Stimulated activated CD4-positive, alpha-beta T cell treated with anti-CD3 and anti-CD28 coated beads, Interleukin-15, amount 100 ng/mL, for 1 hour (primary cell): ENCODE measurements at places on chromosomes 16 and 17.

DNA sequence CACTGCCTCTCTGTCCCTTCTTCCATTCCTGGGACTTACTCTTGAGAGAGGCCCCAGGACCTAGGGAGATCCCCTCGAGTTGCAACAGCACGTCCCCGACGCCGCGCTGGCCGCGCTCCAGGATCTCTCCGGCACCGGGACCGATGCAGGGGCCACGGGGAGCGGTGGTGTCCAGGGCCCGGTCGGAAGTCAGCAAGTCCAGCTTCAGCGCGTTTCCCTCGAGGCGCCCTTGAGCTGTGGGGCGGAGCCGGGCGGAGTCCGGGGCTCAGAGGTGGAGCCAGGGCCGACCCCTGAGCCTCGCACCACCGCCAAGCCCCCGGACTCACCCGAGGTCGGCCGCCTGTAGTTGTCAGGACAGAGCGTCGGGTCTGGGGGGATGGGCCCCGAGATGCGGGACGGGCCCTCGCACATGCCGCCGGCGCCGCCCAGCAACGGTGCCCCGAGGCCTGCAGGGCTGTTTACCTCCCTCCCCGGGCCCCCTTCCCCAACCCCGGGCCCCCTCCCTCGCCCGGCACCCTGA lies 458 bp downstream of the ENKD1 start:
- DNase-seq, result no peak

- DNase-seq, result no peak
Measured at GRCh38 chr16:1537138-1537577, 3.7 kb downstream of the TMEM204 start.

- DNase-seq, result no peak
Measured at GRCh38 chr17:64095144-64095882, 34.6 kb downstream of the ERN1 start.

GRCh38 chr17:30869005-30869404 lies 37.0 kb downstream of the TEFM start:
- DNase-seq, result no peak

DNA sequence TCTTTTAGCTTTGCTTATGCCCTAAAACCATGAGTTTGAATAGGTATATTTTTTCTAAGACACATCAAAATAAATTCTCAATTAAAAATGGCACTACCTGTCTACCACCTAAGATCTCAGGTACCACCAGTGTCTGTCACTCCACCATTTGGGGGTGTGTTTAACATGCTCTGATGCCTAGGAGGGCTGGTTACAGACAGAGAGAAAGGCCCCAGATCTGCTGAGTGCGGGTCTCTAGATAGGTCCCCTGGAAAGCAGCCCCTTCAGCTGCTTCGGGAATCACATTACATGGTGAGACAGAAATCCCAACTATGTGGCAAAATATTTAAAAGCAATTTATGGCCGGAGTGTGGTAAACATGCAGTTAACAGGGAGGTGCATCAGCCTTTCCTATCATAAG lies 653 bp upstream of the VAC14 start:
- no peak for DNase-seq

- no peak for DNase-seq
Measured at GRCh38 chr17:3724378-3725077, 825 bp downstream of the HASPIN start.

GRCh38 chr16:66167564-66168291 lies 198.8 kb upstream of the CDH5 start:
- DNase-seq, result no peak

- no peak for DNase-seq
Measured at GRCh38 chr17:73643001-73643851, 1.0 kb downstream of the SDK2 start.

DNA sequence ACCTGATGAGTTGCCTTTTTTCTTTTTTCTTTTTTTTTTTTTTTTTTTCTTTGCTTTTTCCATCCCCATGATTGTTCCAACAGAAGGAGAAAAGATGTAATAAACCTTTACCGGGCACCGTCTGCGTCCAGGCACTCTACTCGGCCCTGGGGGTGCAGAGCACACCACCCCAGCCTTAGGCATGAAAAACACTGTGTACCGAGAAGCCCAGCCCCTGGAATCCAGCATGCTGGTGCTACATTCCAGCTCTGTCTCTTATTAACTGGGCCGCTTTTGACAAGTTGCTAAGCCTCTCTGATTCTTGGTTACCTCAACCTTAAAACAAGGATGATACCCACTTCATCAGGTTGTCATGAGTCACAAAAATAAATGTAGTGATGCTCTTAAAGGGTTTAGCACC lies 64.1 kb upstream of the HSBP1 start:
- no peak for DNase-seq

- no peak for DNase-seq
Measured at GRCh38 chr16:50335196-50335958, 33.4 kb downstream of the BRD7 start.

- no peak for DNase-seq
Measured at GRCh38 chr17:80738987-80739730, 194.5 kb downstream of the RPTOR start.

DNA sequence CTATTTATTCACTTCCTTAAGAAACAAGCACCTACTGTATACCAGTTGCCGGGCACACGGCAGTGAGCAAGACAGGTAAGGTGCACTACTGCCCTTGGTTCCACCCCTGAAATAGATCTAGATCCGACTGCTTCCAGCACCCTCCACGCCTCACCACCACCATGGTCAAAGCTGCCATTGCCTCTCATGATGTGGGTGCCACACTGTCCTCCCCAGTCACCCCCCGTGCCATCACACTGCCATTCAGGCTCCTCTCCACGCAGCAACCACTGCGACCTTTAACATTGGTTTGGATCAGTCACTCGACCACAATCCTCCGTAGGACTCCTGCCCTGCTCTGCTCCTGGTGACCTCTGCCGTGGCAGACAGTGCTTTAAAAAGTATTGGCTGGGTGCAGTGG lies 226.8 kb downstream of the CPPED1 start:
- DNase-seq, result no peak

DNA sequence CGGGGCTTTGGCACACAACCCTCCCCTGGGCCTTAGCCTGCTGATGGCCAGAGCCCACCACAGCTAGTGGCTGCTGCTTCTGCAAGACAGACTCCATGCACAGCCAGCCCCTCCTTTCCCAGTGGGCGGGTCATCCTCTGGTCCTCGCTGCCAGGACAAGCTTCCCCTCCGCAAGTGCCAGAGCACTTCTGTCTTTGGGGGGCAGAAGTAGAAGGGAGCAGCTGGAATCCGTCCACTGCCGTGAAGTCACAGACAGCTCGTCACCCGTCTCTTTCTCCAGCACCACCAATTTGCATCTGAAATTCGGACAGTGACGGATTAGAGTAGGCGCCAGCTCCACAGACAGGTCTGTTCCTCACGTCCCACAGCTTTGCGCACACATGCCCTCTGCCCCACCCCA lies 31.3 kb upstream of the NAT9 start:
- DNase-seq, result no peak

DNA sequence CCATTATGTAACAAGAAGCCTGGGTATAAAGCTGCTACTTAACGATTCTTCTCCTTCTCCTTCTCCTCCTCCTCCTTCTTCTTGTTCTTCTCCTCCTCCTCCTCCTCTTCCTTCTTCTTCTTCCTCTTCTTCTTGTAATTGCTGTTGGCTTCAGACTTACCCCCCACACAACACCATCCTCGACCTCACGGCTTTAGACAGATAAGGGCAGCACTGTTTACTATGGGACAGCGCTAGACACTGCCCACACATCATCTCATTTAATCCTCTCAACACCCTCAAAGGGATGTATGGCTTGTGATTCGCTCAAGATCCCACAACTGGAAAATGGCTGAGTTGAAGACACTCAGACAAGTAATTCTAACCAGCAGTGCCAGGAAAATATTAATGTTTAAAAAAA lies 60.6 kb upstream of the NOG start:
- DNase-seq, result no peak

GRCh38 chr16:12026741-12027490 lies 50.4 kb downstream of the SNX29 start:
- DNase-seq, result no peak

- peak; percentile 80 for DNase-seq
Measured at GRCh38 chr16:10385725-10386516, at the start of gene ATF7IP2. Gene ATF7IP2, plus strand, starts transcription at chr16:10386061. Its CDS starts 44,560 bp downstream, at chr16:10430621.

GRCh38 chr17:55706808-55707773 lies 15.6 kb downstream of the TMEM100 start:
- DNase-seq, result no peak

GRCh38 chr16:67825119-67825518 lies 17.0 kb upstream of the THAP11 start:
- DNase-seq, result no peak

GRCh38 chr16:11051879-11052808 lies 107.8 kb downstream of the CLEC16A start:
- DNase-seq, result peak; percentile 16

DNA sequence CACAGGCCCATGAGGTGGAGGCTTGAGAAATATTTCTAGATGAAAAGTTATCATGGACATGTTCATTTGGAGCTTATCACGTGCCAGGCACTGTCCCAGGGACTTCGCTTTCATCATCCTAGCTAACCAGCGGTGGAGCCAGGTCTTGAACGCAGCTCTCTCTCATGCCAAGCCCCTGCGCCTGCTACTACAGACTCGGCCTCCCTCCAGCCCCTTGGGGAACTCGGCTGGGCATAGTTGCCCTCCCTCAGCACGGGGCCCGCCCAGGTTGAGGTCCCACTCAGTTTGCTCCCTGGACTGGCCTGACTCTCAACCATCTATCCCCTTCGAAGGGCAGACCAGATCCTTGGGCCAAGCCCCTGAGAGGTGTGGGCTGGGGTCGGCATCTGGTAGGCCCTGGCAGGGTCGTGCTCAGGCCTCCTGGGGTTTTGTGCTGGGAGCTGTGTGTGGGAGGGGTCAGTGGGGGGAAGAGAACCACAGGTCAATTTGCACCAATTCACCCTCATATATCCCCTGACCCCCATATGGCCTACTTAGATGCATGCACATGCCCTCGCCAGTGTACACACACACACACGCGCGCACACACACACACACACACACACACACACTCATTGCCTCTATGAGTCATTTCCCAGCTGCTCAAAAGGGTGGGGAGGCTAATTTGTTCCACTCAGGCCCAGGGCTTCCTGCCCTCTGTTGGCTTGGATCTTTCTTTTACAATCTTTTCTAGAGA lies 12.1 kb upstream of the SCN4A start:
- DNase-seq, result peak; percentile 28

DNA sequence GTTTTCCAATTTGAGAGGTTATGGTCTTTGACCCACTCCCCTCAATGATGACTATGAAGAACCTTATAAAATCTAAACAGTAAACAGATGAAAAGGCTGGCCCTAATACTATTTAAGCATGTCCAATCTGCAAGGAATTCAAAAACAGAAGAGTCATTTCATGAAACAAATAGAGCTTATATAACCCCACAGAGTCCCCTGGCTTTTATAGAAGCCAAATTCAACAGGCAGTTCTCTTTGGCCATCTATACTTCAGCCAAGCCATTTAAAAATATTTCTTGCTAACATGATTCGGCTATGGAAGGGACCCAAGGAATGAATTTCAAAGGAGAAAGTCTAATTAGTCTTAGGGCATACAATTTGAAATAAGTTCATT lies 43.4 kb downstream of the SPOP start:
- DNase-seq, result no peak

GRCh38 chr17:62572488-62572887 lies 55.0 kb upstream of the MRC2 start:
- no peak for DNase-seq

DNA sequence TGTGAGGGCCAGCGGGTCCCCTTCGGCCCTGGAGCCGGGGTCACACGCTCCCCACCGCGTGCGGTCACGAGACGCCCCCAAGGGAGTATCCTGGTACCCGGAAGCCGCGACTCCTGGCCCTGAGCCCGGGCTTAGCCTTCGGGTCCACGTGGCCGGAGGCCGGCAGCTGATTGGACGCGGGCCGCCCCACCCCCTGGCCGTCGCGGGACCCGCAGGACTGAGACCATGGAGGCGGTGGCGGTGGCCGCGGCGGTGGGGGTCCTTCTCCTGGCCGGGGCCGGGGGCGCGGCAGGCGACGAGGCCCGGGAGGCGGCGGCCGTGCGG lies at the start of gene NAGLU:
NAGLU (plus strand) TSS at position 194 of the 324 bp plus-strand sequence; CDS start at position 226, 32 bp downstream.
- peak; percentile 69 for DNase-seq

- no peak for DNase-seq
Measured at GRCh38 chr16:69036399-69037091, 68.9 kb upstream of the HAS3 start.
